ENCODE measurements at places on chromosomes 6 and 20.

- no peak for DNase-seq
Measured at GRCh38 chr6:90514496-90514895, 72.4 kb downstream of the MAP3K7 start.

- DNase-seq: no peak
Measured at GRCh38 chr6:118542184-118542952, 5.7 kb upstream of the PLN start.

DNA sequence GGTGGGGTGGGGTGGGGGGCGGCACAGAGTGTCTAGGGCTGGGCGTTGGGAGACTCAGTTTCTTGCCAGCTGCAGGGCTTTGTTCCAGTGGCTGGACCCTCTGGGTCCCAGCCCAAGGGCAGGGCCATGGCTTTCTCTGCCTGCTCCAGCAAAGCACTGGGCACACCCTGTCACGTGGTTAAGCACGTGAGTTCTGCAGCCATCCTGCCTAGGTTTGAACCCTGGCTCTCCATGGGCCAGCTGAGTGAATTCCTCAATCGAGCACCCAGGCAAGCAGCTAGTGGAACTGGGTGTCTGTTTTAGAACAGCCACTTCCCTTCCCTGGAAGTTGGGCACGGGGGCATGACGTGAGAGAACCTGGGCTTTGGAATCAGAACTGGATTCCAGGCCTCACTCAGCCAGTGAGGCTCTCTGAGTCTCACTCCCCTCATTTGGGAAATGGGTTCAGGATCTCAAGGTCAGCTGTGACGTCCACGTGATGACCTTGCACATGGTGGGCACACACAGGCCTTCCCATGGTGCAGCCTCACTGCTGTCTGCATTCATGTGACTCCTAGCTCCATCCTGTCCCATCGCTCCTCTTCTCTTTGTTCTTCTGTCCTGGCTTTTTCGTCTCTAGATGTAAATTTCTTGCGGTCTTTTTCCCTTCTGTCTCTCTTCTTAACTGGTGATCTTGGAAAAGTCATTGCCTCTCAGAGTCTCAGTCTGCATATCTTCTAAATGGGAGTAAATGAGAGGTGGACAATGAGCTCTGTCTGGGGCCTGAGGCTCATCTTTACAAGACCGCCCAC is 45.9 kb downstream of the NOL4L start:
- no peak for DNase-seq

GRCh38 chr6:133083248-133083967 is 157.7 kb upstream of the EYA4 start:
- no peak for DNase-seq

- no peak for DNase-seq
Measured at GRCh38 chr20:33183312-33183711, 15.4 kb downstream of the BPIFA2 start.

GRCh38 chr6:168095716-168096250 is 16.8 kb upstream of the FRMD1 start:
- no peak for DNase-seq

GRCh38 chr6:166045173-166045859 is 122.3 kb downstream of the TBXT start:
- DNase-seq: no peak

DNA sequence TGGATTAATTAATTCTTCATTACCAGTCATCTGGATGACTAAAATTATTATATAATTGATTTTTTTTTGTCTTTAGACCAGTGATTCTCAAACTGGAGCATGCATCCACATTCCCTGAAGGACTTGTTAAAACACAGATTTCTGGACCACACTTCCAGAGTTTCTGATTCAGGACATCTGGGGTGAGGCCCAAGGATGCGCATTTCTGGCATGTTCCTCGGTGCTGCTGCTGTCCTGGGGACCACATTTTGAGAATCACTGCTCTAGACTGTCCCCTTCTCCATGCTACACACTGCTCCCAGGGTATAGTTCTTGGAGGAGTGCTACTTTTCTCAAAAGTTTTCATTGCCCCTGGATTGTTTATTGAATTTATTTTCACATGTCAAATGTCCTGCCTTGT is 145.0 kb downstream of the RNF144B start:
- DNase-seq: no peak

DNA sequence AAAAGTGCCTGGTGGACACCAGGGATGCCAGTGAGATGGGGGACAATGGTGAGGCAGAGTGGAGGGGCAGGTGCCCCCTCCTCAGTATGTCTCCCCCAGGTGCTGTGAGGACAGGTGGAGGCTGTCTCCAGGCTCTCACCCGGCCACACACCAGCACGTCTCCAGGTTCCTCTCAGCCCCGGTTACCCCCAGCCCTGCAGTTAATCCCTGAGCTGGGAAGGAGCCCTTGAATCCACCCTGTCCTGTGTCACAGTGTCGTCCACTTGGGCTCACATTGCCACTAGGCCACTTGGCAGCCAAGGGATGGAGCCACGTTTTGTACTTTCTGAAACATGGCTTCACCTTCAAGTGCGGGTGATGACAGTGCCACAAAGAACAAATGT is 21.7 kb upstream of the HLA-B start:
- no peak for DNase-seq

DNA sequence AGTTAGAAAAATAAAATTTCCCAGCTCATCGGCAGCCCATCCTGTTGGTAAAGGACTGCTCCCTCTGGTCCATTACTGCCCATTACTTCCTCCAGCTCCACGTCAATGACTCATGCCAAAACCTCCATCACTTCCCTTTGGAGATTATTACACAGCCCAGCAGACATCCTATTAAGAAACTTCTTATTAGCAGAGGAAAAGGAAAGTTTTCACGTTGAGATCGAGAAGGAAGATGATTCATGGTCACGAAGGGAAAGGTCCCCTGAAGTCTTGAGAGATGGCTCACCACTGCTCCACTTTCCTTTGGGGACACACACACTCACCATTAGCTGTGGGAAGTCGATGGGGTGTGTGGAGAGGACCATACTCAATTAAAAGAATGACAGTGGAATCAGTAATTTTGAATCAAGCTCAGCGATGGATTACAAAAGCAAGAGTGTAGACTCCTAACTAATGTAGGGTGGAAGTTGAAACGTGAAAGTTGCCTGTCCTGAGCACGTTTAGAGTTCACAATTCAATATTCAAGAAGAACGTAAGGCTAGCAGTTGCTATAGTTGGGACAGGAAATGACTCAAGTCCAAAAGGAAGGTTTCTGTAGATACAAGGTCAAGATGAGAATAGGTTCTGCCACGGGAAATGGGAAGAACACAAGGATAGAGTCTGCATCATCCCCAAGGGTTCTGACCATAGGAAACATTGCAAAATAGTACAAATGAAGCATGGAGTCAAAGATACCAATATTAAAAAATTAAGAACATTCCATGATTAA is 21.6 kb downstream of the SASH1 start:
- no peak for DNase-seq

- DNase-seq: no peak
Measured at GRCh38 chr6:137472641-137473137, 21.5 kb downstream of the OLIG3 start.

- DNase-seq: no peak
Measured at GRCh38 chr6:79077715-79078074, 359 bp downstream of the PHIP start.

DNA sequence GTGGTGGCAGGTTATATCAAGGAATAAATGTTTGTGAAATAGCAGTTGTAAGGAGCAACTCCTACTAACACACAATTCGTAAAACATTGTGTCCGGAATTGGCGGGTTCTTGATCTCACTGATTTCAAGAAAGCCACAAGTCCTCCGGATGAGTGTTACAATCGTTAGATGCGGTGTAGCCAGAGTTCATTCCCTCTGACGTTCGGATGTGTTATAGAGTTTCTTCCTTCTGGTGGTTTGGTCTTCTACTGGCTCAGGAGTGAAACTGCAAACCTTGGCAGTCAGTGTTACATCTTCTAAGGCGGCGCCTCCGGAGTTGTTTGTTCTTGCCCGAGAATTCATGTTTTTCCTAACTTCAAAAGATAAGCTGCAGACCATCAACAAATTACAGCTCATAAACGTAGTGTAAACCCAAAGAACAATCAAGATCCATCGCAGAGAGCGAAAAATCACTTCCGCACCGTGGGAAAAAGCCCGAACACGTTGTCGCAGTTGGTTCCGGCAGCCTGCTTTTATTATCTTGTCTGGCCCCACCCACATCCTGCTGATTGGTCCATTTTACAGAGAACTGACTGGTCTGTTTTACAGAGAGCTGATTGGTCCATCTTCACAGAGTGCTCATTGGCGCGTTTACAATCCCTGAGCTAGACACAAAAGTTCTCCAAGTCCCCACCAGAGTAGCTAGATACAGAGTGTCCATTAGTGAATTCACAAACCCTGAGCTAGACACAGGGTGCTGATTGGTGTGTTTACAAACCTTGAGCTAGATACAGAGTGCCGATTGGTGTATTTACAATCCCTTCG is 58.2 kb downstream of the TRIM27 start:
- DNase-seq: peak; percentile 22

GRCh38 chr6:136102991-136103688 is 147.0 kb downstream of the MTFR2 start:
- no peak for DNase-seq

DNA sequence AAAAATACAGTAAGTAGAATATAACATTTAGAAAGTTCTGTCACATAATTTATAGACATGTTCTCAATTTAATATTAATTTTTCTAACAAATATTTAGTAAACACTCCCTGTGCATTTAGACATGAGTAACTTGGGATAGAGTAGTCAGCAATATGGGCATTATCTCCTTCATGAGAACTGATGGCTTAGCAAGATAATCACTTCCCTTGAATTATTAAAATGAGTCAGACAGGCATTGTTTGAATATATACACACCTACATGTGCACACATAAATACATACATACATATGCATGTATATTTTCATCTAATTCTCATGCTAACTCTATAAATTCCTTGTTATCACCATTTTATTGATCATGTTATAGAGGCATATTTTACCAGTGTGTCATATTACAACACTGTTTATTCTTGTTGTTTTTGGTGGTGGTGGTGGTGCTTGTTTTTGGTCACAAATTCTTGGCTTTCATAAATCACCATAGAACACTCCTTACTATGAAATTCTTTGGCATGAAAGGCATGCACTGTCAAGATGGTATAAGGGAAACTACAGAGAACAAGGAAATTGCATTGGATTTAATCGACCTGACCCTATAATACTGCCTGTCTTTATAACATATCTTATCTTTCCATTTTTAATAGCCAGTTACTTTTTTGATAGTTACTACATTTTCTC is 434.5 kb upstream of the MANEA start:
- DNase-seq: no peak

DNA sequence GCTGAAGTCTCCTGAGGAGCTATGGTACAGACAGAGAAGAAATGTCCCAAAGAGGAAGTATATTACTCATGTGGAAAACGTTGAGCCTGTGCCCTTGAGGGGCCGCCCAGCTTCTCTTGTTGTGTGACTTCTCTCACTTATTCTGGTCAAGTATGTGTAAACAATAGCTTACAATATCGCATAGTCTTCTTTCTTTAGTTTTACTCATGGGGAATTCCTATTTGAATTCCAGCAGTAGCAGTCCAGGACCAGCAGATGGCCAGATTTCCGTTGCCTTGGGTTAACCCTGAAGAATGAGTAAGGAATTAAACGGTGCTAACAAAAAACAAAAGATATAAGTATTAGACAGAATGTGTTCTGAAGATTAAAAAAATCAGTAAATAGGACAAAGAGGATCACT is 522.0 kb upstream of the GJE1 start:
- DNase-seq: no peak

- DNase-seq: no peak
Measured at GRCh38 chr6:15562977-15563376, 99.9 kb downstream of the DTNBP1 start.

DNA sequence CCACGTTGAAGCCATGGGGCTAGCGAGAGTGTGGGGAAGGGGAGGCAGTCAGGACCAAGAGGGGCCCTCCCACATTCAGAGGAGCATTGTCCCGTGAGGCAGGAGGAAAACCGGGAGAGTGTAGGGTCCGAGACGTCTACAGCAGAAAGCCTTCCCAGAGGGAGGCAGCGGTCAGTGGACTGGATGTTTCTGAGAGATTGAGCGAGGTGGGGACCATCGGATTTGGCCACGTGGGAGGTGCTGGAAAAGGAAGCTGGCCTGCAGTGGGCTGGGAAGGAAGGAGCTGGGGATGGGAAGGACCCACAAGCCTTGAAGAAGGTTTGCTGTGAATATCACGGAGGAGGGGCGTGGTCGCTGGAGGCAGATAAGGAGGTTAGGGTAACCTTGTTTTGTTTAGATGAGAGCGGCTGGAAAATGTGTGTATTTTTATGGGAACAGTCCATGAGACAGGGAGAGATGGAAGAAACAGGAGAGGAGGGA is 119.0 kb upstream of the RNF24 start:
- DNase-seq: no peak

- no peak for DNase-seq
Measured at GRCh38 chr6:134686071-134686470, 263.8 kb downstream of the ALDH8A1 start.

GRCh38 chr6:79764747-79765146 is 133.6 kb downstream of the SH3BGRL2 start:
- DNase-seq: no peak

GRCh38 chr6:72639920-72640614 is 18.2 kb downstream of the KCNQ5 start:
- DNase-seq: no peak

- no peak for DNase-seq
Measured at GRCh38 chr6:167441715-167442206, 116.9 kb downstream of the TTLL2 start.

- DNase-seq: no peak
Measured at GRCh38 chr20:54073288-54073687, 2.9 kb upstream of the BCAS1 start.

DNA sequence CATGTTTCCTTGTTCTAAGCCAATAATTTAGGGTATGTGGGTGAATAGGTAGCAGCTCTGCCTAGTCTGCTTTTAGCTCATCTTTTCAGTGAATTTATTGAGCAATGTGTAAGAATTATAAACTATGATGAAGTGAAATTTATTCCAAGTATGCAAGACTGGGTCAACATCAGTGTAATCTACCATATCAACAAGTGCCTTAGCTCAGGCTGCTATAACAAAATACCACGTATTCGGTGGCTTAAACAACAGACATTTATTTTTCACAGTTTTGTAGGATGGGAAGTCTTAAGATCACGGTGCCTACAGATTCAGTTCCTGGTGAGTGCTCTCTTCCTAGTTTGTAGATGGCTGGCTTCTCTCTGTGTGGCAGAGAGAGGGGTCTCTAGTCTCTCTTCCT is 54.0 kb downstream of the LYRM2 start:
- no peak for DNase-seq

DNA sequence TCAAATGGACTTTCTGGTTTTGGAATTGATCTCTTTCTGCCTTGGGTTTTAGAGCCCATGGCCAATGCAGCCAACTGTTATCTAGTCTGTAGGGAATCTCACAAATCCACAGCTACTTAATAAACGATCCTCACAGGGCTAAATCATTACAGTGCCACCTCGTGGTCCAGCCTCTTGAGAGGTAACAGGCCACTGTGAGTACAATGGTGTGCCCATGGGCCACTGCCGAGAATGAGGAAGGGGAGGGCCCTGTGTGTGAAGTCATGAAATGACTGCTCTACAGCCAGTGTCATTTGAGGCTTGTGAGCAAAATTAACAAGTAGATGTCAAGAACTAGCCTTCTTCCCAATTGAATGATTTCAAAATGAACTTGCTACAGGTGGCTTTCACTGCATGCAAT is 54.3 kb upstream of the GMPR start:
- DNase-seq: no peak

GRCh38 chr6:53335224-53335994 is 13.3 kb downstream of the ELOVL5 start:
- peak; percentile 30 for DNase-seq

Measured in stimulated activated CD4-positive, alpha-beta T cell treated with anti-CD3 and anti-CD28 coated beads, TNF-alpha, amount 100 ng/mL, for 1 hour (primary cell).